ENCODE measurements at places on chromosomes 12 and 14.
A peak's percentile ranks its signal among the peaks of the same experiment; 100 is the strongest.

DNA sequence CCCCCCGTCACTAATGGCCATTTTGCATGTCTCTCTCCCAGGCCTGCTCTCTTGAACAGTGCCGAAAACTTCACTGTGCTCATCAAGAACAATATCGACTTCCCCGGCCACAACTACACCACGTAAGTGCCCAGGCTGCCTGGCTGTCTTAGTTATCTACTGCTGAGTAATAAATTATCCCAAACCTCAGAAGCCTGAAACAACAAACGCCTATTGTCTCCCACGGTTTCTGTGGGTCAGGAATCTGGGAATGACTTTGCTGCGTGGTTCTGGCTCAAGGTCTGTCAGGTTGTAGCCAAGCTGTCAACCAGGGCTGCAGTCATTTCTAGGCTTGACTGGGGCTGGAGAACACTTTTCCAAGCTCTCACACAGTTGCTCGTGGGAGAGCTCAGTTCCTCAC lies 32.6 kb downstream of the P2RX7 start:
- no peak for DNase-seq

DNA sequence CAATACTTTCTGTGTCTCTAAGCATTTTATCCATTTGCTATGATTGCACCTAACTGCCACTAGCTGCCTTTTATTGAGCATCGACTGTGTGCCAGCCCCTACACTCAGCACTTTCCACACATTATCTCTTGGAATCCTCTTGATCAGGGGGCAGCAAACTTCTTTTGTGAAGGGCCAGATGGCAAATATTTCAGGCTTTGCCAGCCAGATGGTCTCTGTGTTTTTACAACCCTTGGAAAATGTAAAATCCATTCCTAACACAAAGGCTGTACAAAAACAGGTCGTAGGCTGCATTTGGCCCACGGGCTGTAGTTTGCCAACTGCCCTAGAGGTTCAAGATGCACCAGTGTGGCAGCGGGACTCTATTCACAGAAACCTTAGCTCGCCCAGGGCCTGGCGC lies 19.5 kb downstream of the FOXN4 start:
- DNase-seq = no peak

- DNase-seq = no peak
Observed at GRCh38 chr14:22641846-22642245, 2.3 kb downstream of the OR6J1 start.

DNA sequence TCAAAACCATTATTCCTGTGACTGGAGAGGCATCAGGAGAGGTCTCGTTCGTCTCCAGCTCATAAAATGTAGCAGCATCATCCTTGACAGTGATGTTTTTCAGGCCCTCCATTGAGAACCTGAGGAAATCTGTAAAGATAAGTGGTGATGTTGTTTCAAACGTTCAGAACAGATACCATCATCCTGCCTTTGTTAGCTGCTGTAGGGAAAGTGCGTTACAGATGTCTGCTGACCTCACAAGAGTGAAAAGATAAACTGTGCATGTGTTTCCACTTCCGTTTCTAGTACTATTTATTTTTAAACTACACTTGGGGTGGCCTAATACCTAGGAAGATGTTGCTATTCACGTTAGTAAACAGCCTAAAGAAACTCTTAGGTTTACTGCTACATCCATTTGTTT lies 28.4 kb downstream of the BCL2L14 start:
- no peak for DNase-seq

DNA sequence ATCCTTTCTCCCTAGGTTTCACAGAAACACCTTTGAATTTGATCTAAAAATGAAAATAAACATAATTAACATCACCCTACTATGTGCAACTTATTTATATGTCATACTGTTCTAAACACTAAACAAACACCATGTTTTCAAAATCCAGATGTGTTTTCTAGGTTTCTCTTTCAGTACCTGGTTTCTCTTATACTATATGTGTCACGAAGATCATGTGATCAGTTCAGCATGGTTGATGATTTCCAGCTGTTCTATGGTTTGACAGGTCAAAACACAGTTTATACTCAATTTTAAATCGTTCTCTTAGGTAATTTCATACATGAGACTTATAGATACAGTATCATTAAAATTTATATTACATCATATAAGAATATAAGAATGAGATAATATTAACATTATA lies 373.1 kb downstream of the SOX5 start:
- no peak for DNase-seq

DNA sequence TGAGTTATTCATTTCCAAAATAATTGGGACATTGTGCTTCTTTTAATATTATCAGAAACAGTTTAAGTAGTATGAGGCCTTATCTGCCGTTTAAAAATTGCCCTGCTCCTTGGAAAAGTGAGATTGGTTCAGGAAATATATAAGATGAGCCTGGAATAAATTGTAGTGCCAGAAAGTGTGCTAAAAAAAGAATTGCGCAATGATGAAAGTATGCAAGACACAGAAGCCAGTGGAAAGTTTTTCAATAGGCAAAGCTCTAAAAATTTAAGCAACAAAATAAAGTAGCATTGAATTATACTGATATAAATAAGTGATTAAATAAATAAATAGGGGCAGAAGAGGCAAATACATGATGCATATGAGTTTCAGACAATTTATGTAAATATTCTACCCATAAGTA lies 834.9 kb downstream of the BCL11B start:
- DNase-seq = no peak

DNA sequence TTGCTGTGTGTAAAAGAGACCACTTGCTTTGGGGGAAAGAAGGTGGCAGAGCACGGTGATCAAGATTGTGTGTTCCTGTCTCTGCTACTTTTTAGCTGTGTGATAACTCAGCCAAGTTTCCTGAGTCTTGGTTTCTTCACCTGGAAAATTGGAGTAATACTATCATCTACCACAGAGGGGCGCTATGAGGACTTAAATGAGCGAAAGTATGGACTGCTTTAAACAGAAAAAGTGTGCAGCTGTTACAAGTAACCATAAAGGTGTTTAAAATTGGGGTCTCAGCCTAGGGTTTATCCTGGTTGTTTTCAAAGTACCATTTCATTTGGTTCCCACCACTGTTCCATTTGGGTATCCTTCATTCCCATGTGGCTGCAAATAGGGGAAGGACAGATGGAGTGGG lies 65.9 kb upstream of the WSCD2 start:
- no peak for DNase-seq

GRCh38 chr12:124319368-124320050 lies 24.6 kb downstream of the RFLNA start:
- no peak for DNase-seq

GRCh38 chr14:105050551-105050897 lies 14.7 kb downstream of the GPR132 start:
- DNase-seq = no peak

- no peak for DNase-seq
Observed at GRCh38 chr12:94289461-94290312, 141.3 kb downstream of the PLXNC1 start.

GRCh38 chr12:1739368-1739767 lies 48.5 kb downstream of the ADIPOR2 start:
- no peak for DNase-seq

DNA sequence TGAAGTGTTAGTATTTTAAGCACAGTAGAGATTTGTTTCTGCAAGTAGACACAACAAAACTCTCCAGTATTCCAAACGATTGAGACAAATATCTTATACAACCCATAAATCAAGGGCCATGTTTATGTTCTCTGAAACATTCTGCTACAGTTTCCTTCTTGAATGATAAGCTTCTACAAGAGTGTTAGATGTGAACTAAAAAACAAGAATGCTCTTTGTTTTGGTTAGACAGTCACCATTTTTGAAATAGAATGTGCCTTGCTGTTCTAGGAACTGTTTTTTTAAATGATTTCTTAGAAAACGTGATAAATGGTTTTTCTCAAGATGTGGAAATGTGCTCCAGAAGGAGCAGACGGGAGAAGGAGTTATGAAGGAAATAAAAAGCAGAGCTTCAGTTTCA lies 1656.3 kb upstream of the FLRT2 start:
- no peak for DNase-seq

DNA sequence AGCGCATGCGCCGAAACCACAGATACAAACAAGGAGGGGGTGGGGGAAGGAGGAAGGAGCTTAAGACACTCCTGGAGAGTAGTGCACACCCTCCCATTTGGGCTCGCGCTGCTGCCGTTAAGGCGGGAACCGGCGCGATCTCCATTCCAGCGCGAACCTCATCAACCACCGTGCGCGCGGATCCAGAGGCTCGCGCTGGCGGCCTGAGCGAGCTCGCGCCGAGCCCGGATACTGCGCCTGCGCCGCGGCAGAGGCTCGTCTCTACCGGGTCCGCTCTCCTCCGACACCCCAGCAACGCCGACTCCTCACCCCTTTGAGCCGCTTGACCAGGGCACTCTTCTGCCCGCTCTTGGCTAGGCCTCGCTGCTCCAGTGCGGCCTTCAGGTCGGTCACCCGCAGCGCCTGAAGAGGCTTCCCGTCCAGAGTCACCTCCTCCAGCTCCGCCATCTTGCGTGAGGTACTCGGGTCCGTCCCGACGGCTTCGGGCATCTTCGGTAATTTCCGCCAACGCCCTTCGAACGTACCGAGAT lies at the start of gene ACIN1:
Gene ACIN1, minus strand, starts transcription at position 471 of the 530 bp plus-strand sequence. Its CDS starts 24 bp downstream, at position 447.
- DNase-seq = peak; percentile 99

GRCh38 chr12:67920413-67920812 lies 68.8 kb upstream of the IFNG-AS1 start:
- DNase-seq = no peak

DNA sequence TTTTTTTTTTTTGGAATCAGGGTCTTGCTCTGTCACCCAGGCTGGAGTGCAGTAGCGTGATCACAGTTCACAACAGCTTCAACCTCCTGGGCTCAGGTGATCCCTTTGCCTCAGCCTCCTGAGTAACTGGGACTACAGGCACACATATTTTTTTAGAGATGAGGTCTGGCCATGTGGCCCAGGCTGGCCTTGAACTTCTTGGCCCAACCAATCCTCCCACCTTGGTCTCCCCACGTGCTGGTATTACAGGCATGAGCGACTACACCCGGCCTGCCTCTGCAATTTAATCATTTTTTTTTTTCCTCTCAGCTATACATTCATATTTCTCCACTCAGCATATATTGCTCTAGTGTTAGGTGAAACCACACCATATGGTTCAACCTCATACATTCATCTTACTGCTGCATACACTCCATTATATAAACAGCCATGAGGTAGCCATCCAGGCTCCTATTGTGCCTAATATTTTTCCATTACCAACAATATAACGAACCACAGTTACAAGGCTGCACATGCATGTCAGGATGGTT lies 7.1 kb downstream of the STX2 start:
- DNase-seq = no peak

GRCh38 chr12:56541631-56542030 lies 20.0 kb downstream of the RBMS2 start:
- DNase-seq = no peak

- DNase-seq = no peak
Observed at GRCh38 chr12:70648831-70649230, 11.6 kb upstream of the PTPRB start.

GRCh38 chr14:95811813-95812212 lies 64.8 kb upstream of the TUNAR start:
- no peak for DNase-seq

- DNase-seq = no peak
Observed at GRCh38 chr12:50925342-50925651, 27.0 kb upstream of the HIGD1C start.

DNA sequence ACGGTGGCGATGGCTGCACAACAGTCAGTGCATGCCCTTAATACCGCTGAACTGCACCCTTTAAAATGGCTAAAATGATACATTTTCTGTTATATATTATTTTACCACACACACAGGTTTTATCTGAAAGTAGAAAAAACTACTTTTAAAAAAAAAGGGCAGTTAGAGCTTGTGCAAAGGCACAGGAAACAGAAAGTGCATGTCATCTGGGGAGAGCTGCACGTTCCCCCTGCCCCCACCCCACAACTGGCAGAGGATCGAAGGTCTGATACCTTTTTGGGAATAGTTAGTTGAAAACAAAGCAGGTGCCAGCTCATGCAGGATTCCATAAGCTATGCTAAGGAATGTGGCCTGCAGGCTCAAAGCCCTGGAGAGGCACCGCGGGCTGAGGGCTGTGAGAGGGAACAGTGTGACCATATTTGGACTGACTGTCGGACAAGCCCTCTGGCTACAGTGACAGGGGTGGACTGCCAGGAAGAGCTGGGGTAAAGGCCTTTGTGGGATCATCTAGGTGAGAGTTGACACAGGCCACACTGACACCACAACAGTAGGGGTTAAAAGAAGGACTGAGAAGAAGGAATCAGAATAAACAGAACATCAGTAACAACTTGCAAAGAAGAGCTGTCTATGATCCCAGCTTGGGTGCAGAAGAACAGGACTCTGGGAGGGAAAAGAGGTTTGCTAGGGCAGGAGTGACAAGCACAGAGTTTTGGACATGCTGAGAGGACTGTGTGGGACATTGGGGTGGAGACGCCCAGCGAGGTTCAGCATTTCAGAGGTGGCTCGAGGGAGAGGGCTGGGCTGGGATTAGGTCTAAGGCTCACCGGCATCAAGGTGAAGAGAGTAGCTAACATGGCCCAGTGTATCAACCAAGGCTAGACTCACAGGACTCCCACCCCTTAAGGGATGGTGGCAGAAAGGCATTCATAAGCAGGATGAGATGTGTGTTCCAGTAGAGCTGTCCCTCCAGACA lies 54.6 kb downstream of the ACTN1 start:
- no peak for DNase-seq

DNA sequence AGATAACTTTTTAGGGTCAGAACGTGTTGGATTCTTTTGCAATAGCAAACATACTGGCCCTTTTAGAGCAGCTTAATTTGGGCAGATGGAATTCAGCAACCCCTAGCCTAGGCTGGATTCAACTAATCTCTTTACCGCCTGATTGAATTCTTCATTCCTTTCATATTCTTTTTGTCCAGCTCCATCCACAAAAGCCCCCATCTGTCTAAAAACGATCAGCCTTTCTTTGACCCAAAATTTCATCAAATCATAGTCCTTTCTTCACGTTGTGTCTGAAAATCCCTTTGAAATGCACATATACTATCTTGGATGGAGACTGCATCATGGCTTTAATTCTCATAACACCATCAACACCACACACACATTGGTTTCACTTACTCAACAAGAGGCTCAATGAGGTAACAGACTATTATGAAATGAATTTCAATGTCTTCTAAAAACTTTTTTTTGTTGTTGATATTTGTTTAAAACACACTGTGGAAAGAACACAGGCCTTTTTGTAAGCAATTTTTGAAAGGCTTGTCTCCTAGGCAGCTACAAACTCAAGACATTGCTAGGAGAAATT lies 128.0 kb upstream of the EEA1 start:
- DNase-seq = no peak

- DNase-seq = no peak
Observed at GRCh38 chr14:56268673-56269072, 150.5 kb downstream of the PELI2 start.

Data from stimulated activated CD4-positive, alpha-beta T cell treated with anti-CD3 and anti-CD28 coated beads, TNF-alpha, amount 100 ng/mL, for 4 hours (primary cell).